Cortex of kidney (tissue), 1 donor: ENCODE measurements at places on chromosomes 11 and 22.

DNA sequence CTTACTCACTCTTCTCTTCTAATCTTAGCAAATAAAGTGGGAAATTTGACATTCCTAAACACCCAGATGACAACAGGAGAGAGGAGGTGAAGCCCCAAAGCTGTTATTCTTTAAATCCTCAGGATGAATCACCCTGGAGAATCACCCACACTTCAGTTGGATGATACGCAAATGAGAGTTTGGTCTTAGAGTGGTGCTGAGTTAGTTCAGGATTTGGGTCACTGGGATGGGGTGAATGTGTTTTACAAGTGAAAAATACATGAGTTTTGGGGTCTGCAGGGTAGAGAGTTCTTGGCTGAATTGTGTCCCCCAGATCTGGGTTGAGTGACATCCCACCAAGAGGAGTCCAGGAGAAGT lies 117.2 kb downstream of the GGTLC2 start:
- DNase-seq = no peak

DNA sequence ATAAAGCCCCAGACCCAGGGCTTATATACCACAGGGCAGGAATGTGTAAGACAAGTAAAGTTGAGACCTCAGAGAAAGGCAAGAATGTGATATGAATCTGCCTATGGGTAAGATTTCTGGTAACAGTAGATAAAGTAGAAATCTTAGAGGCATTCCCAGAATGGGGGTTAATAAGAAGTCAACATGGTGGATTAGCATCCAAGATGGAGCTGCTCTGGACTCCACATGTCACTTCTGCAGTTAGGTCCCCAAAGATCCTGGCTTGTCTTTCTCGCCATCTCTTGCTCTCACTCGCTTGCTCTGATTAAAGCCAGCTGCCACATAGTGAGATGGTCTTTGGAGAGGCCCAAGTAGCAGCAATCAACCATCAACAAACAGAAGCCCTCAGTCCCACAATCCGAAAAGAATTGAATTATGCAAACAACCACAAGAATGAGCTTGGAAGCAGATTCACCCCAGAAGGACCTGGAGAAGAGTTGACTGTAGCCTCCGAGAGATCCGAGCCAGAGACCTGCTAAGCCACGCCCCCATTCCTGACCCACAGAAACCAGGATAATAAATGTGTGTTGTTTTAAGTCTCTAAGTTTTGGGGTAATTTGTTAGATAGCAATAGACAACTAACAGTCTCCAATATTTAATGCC lies 5.4 kb upstream of the C11orf86 start:
- no peak for DNase-seq

DNA sequence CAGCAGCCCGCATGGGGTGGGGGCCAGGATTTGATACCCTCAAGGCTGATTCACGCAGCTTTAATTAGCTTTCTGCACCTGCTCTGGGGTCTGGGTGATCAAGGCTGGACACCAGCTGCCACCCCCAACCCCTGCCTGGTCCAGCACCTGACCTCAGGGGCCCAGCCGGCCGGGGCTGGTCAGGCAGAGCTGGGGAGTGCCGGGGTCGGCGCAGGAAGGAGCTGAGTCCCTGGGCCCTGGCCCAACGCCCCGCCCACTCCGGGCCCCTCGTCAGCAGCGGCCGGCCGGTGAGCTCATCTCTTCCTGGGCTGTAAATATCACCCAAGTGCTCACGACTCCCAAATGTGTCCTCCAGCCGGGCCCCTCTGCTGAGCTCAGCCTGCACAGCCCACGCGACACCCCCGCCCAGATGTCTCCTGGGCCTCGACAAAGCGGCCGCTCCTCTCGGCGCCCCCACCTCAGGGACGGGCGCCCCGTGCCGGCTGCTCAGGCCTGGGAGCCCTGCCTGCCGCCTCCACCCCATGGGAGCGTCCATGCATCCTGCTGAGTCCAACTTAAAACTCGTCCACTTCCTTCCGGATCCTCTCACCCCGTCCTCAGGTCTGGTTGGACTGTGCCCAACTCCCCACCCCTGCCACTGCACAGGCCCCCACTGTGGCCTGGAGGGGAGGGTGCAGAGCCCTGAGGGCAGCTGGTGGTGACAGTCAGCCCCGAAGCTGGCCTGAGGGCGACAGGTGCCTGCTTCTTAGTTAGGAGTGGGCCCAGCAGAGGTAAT lies 29.0 kb downstream of the RTN4R start:
- DNase-seq = no peak

DNA sequence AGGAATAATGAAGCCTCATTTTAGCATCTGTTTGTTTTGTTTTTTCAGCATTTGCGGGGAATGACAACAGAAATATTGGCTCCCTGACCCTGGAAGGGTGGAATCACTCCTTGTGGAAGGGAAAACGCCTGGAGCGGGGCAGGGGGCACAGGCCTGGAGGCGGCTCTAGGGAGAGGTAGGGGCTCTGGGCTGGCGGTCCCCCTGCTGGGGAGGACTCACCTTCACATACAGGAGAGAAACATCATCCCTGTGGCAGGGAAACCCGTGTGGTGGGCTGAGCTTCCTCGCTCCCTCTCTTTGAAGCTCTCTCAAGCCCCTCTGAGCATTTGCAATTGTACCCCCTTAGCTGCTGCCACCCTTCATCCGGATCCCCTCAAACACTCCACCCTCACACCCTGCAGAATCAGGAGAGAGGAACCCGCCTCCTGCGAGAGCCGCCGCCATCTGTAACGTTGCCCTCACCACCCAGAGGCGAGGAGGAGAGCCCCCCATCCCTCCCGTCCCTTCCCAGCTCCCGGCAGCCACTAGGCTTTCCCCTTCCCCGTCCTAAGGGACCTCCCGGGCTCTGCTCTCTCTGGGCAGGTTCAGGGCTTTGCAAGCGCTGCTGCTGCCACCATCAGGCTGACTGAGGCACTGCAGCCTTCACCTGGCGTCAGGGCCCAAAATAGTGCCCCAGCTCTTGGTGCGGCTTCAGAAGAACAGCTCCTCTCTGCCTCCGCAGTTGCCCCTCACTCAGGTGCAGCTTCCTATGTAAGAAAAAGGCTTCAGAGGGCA lies 10.4 kb downstream of the KIRREL3 start:
- no peak for DNase-seq

GRCh38 chr11:118953265-118953664 lies 2.8 kb upstream of the UPK2 start:
- no peak for DNase-seq

- no peak for DNase-seq
These were observed 32.7 kb downstream of the C11orf91 start for GRCh38 chr11:33667819-33668467.

DNA sequence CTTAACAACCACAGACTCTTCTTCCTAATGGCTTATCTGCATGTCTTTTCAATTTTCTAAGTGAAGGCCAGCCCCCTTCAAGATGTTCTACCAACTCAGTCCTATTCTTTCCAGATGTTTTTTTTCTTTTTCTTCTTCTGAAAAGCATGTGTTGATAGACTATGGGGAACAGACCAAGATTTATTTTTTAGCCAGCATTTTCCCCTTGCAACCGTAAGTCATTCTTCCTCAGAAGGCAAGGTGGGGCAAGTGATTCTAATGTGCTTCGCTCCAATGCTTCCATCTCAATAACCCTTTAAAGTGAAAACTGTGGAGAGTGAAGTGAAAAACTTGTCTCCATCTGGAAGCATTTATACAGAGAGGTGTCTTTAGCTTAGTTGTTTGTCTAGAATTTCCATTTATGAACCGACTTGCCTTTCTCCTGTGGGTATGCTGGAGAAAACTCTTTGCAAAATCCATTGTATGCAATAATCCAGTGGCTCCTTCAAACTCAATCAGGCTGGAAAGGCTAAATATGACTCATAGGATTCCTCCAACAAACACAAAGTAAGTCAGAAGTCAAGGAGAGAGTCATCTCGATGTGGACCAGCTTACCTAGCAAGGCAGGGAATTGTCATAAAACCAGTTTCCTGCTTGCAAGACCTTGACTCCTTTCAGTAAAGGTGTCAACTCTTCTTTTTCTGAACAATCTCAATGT lies 83.7 kb downstream of the MAML2 start:
- DNase-seq = no peak

- DNase-seq = no peak
These were observed 67.8 kb downstream of the RASSF10 start for GRCh38 chr11:13076961-13077360.

- DNase-seq = no peak
These were observed 24.8 kb downstream of the TPST2 start for GRCh38 chr22:26565181-26565580.

DNA sequence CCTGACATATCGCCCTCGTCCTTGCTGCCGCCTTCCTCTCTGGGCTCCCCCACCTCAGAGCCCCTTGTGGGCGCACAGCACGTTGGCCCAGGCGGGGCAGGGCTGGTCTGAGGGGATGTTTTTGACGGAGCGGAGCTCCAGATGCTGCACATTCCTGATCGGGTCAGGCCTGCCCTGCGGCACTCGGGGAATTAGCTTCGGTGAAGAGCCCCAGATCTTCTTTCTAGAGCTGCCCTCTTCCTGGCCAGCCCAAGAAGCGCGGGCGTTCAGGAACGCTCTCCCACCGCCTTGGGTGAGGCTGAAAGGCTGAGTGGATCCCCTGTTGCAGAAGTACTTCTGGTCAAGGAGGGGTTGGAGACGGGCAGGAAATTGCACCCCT lies 12.1 kb downstream of the YPEL4 start:
- no peak for DNase-seq

GRCh38 chr11:82636615-82637014 lies 97.0 kb downstream of the FAM181B start:
- no peak for DNase-seq

DNA sequence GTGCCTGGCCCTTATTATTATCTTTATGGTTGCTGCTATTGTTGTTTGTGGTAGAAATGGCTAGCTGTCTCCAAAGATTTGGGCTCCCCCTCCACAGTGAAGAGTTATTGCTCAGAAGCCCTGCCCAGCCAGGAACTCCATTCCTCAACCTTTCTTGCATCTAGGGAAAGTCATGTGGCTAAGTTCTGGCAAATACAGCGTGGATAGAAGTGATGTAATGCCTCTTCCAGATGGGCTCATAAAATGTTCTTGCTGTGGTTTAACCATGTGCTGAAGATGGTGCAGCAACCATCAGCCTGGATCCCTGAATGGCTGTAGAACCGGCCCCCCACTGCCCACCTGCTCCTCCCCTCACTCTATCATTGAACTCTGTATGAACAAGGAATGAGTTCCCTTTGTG lies 203.5 kb upstream of the E2F8 start:
- no peak for DNase-seq

DNA sequence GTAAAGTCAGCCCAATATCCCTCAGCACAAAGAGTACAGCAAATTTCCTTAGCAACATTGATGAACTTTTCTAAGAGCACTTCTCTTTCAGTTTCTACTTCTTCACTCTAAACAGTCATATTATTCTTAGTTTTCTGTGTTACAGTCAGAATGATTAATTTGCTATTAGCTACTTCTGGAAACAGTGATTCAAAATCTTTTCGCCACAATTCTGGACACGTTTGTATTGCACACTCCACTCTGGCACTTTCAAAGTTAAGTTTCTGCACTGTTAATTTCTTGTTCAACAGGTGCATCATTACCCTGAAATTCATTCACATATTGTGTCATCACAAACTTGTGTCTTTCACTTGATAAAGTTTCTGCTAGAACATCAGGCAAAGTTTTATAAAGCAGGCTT lies 22.5 kb downstream of the ABTB2 start:
- DNase-seq = no peak

- DNase-seq = no peak
These were observed 13.4 kb downstream of the CTR9 start for GRCh38 chr11:10764412-10764811.

GRCh38 chr22:28855355-28856094 lies 27.8 kb upstream of the ZNRF3 start:
- no peak for DNase-seq

- no peak for DNase-seq
These were observed 113.6 kb downstream of the MICAL2 start for GRCh38 chr11:12223771-12224536.

DNA sequence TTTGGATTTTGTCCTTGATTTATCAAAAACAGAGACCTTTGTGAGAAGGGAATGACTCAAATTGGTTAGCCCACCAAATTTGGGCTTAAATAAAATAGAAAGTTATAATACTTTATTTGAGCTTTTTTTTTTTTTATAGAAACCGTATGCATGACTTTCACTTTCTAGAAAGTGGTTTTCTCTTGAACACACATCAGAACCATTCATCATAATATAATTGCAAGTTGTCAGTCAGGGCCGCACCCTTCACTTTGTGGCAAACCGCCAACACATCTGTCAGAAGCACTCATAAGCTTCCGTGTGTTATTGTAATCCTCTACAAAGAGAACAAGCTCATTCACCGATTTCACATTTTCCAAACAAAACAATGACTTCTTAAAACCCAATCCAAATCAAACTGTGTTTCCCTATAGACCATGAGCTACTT lies 76.1 kb downstream of the SOX6 start:
- no peak for DNase-seq

GRCh38 chr11:128565881-128566280 lies 21.5 kb downstream of the ETS1 start:
- DNase-seq = no peak

DNA sequence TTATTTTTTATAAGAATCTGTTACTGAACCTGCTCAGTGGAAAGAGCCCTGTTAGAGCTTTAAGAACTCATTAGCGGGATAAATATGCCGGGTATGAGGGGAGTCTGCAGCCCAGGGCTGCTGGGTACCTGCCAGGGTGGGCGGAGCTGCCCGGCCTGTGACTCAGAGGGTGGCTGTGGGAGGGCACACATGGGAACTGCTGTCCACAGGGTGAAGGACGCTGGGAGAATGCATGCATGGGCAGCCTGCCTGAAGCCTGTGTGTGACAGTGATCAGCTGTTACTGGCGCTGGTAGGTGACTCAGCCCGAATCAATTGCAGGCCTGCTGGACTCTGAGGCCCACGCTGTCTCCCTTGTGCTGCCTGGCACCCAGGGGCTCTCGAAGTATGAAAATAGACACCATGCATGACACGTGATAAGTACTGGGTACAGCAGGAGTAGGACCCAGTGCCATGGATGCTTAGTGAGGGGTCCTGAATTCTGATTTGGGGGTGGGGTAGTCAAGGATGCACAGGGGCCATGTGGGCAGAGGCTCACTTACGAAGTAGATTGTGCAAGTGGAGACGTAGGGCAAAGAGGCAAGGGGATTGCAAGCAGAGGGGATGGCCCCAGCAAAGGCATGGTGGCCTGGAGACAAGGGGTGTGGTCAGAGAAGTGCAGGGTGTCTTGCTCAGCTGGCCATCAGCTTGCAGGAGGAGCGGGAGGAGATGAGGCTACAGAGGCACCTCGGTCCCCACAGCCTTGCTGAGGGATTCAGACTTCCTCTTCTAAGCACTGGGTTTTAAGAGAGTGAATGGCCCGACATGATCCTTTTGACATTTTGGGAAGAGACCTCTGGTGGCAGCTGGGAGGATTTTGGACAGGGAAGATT lies 36.5 kb downstream of the GRIK4 start:
- DNase-seq = no peak

DNA sequence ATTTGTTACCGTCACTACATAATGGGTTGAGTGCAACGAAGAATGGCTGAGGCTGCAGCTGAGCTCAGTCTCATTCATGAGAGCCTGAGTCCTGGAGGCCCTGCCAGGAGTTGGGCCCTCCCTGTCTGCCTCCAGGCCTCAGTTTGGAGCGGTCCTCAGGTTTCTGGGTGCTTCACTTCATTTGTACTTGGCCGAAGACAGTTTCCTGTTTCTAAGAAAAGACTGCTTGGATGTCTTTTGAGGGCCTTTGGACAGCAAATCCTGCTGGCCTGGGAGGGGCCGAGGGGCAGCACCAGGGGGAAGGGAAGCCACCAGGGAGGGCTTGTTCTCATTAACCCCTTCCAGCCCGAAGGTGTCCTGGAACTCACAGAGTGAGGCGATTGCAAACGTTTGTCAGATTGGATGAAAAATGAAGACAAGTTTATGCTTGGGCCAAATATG lies 163.1 kb downstream of the ETS1 start:
- no peak for DNase-seq
